Neuronal stem cell (in vitro differentiated cells): ENCODE measurements at places on chromosomes 6 and 20.

GRCh38 chr6:112933947-112934346, 586.8 kb downstream of the RFPL4B start:
- H3K27ac ChIP-seq: no peak overlapping the region
- no peak for DNase-seq
- H3K4me3 ChIP-seq: no peak overlapping the region
- H3K36me3 ChIP-seq: no peaks in the 10 kb centered on the region

- H3K4me3 ChIP-seq: no peak overlapping the region
- no peaks in the 10 kb centered on the region for H3K36me3 ChIP-seq
- no peaks in the 10 kb centered on the region for H3K27me3 ChIP-seq
- DNase-seq: no peak
- no peak overlapping the region for H3K27ac ChIP-seq
- peaks cover 6% of the 10 kb centered on the region for H3K4me1 ChIP-seq
Measured at GRCh38 chr6:41672816-41673703, 34.8 kb downstream of the MDFI start.

GRCh38 chr20:4457566-4458543, 263.9 kb upstream of the PRND start:
- H3K27ac ChIP-seq: peak overlapping the region; percentile 77
- no peaks in the 10 kb centered on the region for H3K36me3 ChIP-seq
- no peaks in the 10 kb centered on the region for H3K27me3 ChIP-seq
- H3K4me1 ChIP-seq: peaks cover 5% of the 10 kb centered on the region
- DNase-seq: peak; percentile 39
- H3K4me3 ChIP-seq: no peak overlapping the region

DNA sequence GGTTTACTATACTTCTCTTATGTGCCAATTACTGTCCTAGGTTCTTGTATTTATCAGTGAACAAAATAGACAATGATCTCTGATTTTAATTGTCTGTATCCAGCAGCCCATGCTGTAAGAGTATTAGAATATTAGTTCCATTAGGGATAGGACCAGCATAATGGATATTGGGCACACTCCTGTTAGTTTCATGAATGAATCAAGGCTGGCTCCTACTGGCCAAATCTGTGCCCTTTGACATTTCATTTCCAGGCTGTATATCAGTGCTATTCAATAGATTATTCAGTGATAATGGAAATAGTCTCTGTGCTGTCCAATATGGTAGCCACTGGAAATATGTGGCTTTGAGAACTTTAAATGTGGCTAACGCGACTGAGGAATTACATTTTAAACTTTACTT, 1007.9 kb upstream of the FLRT3 start:
- no peak for DNase-seq
- no peak overlapping the region for H3K4me3 ChIP-seq
- no peaks in the 10 kb centered on the region for H3K27me3 ChIP-seq
- no peaks in the 10 kb centered on the region for H3K36me3 ChIP-seq
- no peak overlapping the region for H3K27ac ChIP-seq
- no peaks in the 10 kb centered on the region for H3K4me1 ChIP-seq

DNA sequence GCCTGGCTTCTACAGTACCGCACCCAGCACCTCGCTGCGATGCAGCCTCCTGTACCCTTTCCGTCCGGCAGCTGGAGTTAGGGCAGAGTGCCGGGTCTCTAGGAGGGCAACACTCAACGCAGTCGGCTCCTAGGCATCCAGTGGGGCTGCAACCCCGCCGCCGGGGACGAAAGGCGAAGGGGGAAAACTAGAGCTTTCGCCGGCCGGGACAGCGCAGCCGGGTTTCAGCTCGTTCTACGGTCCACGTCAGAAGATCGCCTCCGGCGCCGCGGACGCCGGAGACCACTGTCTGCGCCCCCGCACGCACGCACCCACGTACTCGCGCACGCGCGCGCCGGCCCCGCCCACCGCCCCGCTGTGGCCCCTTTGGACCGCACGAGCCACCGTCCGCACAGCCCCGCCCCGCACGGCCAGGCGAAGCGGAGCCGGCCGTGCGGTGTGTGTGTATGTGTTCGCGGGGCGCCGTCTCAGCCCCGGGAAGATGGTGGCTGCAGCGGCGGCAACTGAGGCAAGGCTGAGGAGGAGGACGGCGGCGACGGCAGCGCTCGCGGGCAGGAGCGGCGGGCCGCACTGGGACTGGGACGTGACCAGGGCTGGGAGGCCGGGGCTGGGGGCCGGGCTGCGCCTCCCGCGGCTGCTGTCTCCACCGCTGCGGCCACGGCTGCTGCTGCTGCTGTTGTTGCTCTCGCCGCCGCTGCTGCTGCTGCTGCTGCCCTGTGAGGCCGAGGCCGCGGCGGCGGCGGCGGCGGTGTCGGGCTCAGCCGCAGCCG, at the start of gene ATRN:
Gene ATRN, plus strand, starts transcription at position 392 of the 770 bp plus-strand sequence. Its CDS starts 90 bp downstream, at position 482.
- H3K27me3 ChIP-seq: no peaks in the 10 kb centered on the region
- H3K4me1 ChIP-seq: peaks cover 3% of the 10 kb centered on the region
- peak within 1 kb of the TSS; percentile 92 for H3K4me3 ChIP-seq
- peak within 1 kb of the TSS; percentile 36 for H3K27ac ChIP-seq
- H3K36me3 ChIP-seq: no peaks in the 10 kb centered on the region

- no peak for DNase-seq
- peaks cover 11% of the 10 kb centered on the region for H3K36me3 ChIP-seq
Measured at GRCh38 chr6:4809999-4810918, 34.1 kb downstream of the CDYL start.

- H3K27me3 ChIP-seq: no peaks in the 10 kb centered on the region
- no peak for DNase-seq
- H3K4me1 ChIP-seq: no peaks in the 10 kb centered on the region
- H3K36me3 ChIP-seq: no peaks in the 10 kb centered on the region
- H3K4me3 ChIP-seq: no peak overlapping the region
- no peak overlapping the region for H3K27ac ChIP-seq
Measured at GRCh38 chr6:163170294-163170883, 244.1 kb upstream of the QKI start.

GRCh38 chr20:36062799-36063198, 91.7 kb upstream of the EPB41L1 start:
- no peak for DNase-seq
- H3K4me1 ChIP-seq: peaks cover 6% of the 10 kb centered on the region
- no peaks in the 10 kb centered on the region for H3K36me3 ChIP-seq

DNA sequence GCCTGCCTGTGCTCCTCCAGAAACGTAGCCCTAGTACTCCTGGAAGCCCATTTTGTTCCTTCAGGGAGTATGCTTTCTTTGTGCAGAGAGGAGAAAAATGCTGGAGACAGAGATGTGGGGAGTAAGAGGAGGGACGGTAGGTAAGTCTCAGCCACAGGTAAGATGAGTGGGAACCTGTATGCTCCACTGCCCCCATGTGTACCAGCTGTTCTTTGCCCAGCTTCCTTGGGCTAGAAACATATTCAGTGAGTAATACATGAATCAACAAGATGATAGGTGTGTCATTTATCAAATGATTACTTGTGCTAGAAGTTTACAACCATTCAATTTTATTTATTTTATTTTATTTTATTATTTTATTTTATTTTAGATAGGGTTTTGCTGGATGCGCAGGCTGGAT, 13.6 kb upstream of the CEP85L start:
- no peak overlapping the region for H3K4me3 ChIP-seq
- H3K36me3 ChIP-seq: no peaks in the 10 kb centered on the region
- no peaks in the 10 kb centered on the region for H3K4me1 ChIP-seq

GRCh38 chr6:166317261-166318212, 9.3 kb upstream of the PRR18 start:
- no peaks in the 10 kb centered on the region for H3K27me3 ChIP-seq
- no peak for DNase-seq
- H3K36me3 ChIP-seq: peaks cover 3% of the 10 kb centered on the region
- H3K27ac ChIP-seq: no peak overlapping the region
- no peak overlapping the region for H3K4me3 ChIP-seq

- no peak overlapping the region for H3K4me3 ChIP-seq
- H3K4me1 ChIP-seq: peaks cover 3% of the 10 kb centered on the region
- no peak for DNase-seq
- H3K27ac ChIP-seq: no peak overlapping the region
Measured at GRCh38 chr6:2563635-2564034, 187.1 kb downstream of the MYLK4 start.

DNA sequence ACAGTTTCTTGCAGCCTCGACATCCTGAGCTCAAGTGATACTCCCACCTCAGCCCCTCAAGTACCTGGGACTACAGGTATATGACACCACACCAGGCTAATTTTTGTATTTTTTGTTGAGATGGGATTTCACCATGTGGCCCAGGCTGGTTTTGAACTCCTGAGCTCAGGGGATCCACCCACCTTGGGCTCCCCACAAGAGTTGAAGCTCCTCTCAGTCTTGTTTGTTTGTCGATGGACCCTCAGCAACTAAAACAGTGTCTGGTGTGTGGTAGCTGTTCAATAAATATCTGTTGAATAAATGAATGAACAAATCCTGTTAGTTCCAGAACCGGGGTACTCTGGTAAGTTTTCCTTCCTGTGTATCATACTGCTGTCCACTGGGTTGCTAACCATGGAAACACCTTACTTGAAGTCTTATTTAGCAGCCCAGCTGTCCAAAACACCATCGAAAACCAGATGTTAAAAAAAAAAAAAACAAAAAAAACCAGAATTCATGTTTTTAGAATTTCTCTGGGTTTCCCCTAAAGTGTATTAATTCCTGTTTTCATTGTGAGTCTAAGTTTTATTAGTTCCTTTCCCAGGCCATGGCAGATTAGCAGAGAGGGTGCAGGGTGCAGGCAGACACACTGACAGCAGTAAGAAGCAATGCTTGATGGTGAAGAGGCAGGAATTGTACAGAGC, 7.8 kb upstream of the EZR start:
- no peak overlapping the region for H3K4me3 ChIP-seq
- no peaks in the 10 kb centered on the region for H3K4me1 ChIP-seq
- peaks cover 6% of the 10 kb centered on the region for H3K27me3 ChIP-seq
- no peak for DNase-seq
- H3K36me3 ChIP-seq: no peaks in the 10 kb centered on the region
- no peak overlapping the region for H3K27ac ChIP-seq

GRCh38 chr6:71294121-71294523, 5.5 kb downstream of the OGFRL1 start:
- no peak overlapping the region for H3K4me3 ChIP-seq
- peaks cover 7% of the 10 kb centered on the region for H3K4me1 ChIP-seq
- H3K27ac ChIP-seq: no peak overlapping the region
- no peak for DNase-seq

DNA sequence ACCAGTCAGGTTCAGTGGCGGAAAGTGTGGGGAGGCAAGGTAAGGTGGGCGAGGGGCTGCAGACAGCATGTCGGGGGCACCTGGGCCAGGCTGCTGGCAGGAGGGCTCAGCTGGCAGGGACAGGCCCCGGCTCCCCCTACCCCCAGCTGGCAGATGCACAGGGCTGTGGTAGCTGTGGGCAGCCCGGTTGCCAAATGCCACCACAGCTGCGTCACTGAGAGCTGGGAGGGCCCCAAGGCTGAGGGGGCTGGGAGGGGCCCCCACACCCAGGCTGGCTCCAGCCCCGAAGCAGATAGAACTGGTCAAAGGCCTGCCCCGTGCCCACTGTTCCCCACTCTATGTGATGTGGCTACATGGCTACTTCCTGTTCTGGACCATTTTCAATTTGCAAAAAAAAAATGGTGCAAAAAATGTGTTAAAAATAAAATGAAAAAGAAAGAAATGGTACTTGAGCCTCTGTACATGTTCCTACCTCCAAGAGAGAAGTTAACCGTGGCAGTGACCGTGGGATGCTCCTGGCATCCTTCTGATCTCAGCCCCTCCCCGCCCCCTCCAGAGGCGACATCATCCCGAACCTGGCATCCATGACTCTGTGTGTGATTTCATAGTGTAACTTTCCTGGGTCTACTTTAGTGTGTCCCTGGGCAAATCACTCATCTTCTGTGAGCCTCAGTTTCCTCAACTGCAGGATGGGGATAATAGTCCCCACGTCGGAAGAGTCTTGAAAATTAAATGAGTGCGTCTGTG, 64.4 kb downstream of the UBE2V1 start:
- DNase-seq: no peak
- H3K27me3 ChIP-seq: no peaks in the 10 kb centered on the region
- H3K27ac ChIP-seq: no peak overlapping the region
- no peaks in the 10 kb centered on the region for H3K36me3 ChIP-seq
- no peak overlapping the region for H3K4me3 ChIP-seq
- H3K4me1 ChIP-seq: no peaks in the 10 kb centered on the region

DNA sequence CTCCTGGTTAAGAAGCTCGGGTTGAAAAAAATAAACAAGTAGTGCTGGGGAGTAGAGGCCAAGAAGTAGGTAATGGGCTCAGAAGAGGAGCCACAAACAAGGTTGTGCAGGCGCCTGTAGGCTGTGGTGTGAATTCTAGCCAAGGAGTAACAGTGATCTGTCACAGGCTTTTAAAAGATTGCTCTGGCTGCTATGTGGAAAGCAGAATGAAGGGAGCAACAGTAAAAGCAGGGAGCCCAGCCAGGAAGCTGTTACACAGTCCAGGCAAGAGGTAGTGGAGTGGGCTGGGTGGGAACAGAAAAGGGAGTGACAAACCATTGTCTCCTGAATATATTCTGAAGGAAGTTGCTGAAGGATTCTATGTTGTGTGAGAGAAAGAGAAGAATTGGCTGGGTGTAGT, 2.0 kb downstream of the HFE start:
- no peaks in the 10 kb centered on the region for H3K4me1 ChIP-seq
- no peak for DNase-seq
- H3K27me3 ChIP-seq: no peaks in the 10 kb centered on the region
- no peak overlapping the region for H3K4me3 ChIP-seq
- H3K27ac ChIP-seq: no peak overlapping the region

GRCh38 chr20:36795691-36796090, 22.1 kb upstream of the DSN1 start:
- no peaks in the 10 kb centered on the region for H3K4me1 ChIP-seq
- no peak overlapping the region for H3K4me3 ChIP-seq
- H3K27me3 ChIP-seq: no peaks in the 10 kb centered on the region

- H3K4me1 ChIP-seq: no peaks in the 10 kb centered on the region
- H3K27me3 ChIP-seq: no peaks in the 10 kb centered on the region
- DNase-seq: no peak
- H3K4me3 ChIP-seq: no peak overlapping the region
Measured at GRCh38 chr20:7159903-7160302, 392.4 kb downstream of the BMP2 start.

- DNase-seq: no peak
- no peak overlapping the region for H3K4me3 ChIP-seq
- no peaks in the 10 kb centered on the region for H3K27me3 ChIP-seq
- H3K27ac ChIP-seq: no peak overlapping the region
Measured at GRCh38 chr20:32249030-32249738, 28.3 kb upstream of the KIF3B start.

GRCh38 chr20:46028772-46029371, at the start of gene SLC12A5:
TSS of gene SLC12A5 (plus strand) at chr20:46029215. CDS start at chr20:46029345, 130 bp downstream.
- H3K36me3 ChIP-seq: no peaks in the 10 kb centered on the region
- H3K27me3 ChIP-seq: peaks cover 83% of the 10 kb centered on the region
- DNase-seq: no peak
- H3K4me1 ChIP-seq: peaks cover 5% of the 10 kb centered on the region
- no peak within 1 kb of the TSS for H3K4me3 ChIP-seq

DNA sequence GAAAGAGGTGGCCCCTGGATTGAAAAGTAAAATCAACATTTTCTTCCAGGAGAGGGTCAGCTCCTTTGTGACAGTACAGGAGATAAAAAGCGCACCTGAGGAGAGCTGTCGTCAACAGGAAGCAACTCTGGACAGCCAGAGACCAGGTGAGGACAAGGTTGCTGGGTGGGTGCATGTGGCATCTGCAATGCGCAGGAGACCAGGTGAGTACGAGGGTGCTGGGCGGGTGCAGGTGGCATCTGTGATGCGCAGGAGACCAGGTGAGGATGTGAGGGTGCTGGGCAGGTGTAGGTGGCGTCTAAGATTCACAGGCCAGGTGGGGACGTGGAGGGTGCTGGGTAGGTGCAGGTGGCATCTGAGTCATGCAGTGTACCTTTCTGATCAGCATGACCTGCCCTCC, 38.4 kb downstream of the WDR27 start:
- H3K4me1 ChIP-seq: no peaks in the 10 kb centered on the region
- no peak overlapping the region for H3K27ac ChIP-seq
- no peak overlapping the region for H3K4me3 ChIP-seq
- no peaks in the 10 kb centered on the region for H3K27me3 ChIP-seq
